Fibroblast of skin of right quadriceps (primary cell): ENCODE measurements at places on chromosomes 6 and 20.

GRCh38 chr6:157050537-157051265 lies 272.6 kb downstream of the TMEM242 start:
- no peak for DNase-seq

DNA sequence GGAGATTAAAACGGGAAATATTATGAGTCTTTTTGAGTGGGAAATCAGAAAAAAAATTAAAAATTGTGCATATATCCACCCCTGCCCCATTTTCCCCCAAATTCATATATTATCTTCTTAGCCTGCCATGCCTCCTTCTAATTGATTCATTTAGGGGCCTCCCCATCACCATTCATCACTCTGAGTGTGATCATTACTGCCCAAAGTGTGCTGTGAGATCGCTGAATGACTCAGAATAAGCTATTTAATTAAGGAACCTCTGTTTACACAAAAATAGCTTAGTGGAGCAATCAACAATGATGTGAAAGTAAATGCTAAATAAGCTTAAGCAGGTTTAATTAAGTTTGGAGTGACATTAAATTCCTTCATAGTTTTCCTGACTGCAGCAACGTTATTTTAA lies 645.5 kb downstream of the GRIK2 start:
- DNase-seq, result no peak

DNA sequence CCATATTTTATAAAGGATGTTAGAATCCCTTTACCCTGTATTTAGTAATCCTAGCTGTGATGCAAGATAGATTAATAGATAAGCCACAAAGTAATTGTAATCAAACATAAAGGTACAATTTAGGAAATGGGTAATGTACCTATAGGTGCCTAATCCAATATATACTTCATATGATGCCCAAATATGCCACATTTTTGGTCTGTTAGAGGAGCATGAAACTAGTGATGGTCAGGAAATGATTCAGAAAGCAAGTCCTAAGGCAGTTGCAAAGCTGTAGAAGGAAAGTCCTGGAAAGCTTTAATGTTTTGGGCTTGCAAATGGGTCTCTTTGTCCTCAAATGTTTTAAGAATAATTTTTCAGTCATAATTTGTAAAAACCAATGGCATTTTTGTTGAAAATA lies 76.6 kb upstream of the PTPRK start:
- no peak for DNase-seq

DNA sequence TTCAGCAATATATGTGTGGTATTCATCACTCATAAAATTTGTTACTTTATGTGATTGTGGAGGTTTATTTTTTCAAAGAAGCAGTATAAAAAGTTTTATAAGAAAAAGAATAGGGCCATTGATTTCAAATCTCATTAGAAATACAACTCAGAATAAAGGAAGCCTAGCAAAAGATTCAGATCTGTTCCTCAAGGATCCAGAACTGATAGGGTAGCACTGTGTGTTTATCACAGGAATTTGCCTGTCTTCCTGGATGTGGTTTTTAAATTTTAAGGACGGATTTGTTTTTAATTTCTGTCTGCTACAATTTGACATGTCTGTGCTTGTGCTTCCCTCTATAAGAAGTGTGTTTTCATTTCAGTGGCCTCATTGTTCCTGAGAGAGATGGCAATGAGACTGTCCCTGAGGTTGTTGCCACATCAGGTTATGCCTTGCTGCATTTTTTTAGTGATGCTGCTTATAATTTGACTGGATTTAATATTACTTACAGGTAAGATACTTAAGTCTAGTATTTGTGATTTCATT lies 74.6 kb downstream of the ATRN start:
- no peak for DNase-seq

GRCh38 chr6:3303795-3304411 lies 45.2 kb downstream of the PSMG4 start:
- no peak for DNase-seq

- DNase-seq, result peak; percentile 75
These were observed 28.1 kb downstream of the TOX2 start for GRCh38 chr20:43942667-43943285.

DNA sequence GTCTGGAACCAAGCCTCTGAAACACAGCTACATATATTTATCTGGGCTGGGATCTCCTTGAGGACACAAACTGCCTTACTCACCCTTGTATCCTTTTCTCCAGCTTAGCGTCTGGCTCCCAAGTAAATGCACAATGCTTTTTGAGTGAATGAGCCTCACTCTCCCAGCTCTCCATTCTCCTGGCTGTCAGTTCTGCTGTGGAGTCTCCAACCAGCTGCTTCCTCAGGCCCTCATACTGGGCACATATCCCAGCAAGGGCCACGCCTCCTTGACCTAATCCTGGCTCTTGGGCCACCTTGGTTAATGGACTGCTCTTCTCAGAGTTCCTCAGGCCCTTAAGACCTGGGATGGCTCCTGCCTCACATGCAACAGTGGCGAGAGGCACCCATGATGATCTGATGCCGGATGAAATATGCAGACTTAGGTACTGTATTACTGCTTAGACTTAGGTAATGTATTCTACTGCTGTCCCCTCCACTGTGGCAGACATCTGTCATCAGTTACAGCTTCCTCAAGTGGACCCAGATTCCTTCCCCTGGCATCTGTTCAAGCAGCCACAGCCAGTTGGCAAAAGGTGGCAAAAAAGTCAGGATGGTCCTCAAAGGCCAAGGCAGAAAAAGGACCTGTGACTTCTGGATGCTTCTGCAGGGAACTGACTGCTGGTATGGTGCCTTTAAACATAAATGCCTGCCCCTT lies 16.5 kb downstream of the SNHG17 start:
- DNase-seq, result no peak

DNA sequence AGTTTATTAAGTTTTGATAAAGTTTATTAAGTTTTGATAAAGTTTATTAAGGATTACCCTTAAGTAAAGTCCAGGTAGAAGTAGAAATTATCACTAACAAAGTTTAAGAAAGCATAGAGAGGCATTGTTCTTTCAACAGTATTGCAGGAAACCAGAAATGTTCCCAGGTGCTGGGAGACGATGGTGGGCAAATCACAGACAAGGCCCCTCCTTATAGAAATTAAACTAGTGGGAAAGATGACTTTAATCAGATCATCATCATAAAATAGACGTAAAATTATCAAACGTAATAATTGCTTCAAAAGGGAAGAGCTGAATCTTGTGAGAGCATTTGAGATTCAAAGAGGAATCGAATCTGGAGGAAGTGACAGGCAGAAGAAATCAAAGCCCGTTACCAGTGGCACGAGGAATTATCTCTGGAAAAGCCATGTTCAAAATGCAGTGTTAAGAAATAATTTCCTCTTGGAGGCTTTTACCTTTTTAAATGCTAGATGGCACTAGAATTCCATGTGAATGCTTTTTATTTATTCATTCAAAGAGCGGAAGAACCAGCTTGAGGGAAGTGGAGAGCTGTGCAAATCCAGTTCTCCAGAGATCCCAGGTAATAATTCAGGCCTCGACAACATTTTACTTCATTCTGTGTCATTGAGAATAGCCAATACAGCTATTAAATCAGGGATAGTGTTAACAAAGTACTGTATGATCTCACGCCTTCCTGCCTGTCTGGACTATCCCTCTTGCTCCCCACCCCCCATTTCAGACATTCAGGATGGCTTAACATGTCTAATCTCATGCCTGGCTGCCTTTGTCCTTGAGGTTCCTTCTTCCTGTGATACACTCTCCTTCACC lies 1.0 kb upstream of the APMAP start:
- peak; percentile 58 for DNase-seq

- no peak for DNase-seq
These were observed 148.5 kb upstream of the DEFB112 start for GRCh38 chr6:50198245-50198644.

DNA sequence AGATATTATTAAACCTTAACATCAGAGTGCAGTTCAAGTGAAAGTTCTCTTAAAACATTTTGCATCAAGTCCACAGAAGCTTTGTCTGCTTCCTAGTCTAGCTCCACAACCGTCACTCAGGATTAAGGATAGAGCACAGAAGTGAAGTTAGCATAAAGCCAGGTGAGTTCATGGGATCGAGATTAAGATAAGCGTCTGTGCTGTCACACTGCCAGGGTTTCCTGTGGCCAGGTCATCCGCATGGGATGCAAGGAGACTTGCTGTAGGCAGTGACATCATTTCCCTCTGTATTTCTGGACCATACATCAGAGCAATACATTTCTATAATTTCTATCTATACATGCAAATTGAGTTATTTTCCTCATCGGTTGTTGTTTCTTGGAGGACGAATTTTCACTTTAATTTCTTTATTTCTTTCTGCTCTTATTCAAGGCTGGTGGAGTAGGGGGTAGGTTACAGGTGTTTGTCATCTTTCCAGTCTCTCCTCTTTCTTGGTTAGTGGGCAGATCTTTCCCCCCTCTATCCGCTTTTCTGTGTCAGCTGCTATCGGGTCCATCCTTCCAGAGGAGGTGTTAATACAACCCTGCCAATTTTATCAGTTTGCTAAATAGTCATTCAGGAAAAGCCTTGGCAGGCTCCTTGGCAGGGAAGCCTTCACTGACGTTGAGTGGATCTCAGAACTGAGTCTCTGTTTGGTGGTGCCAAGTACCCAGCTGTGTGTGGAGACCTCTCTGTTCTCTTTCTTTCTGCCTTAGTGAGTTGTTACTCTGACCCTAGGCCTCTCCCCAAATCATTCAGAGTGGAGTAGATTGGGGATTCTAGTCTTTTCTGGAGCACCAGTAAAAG lies 307.6 kb upstream of the MAP3K7 start:
- no peak for DNase-seq

DNA sequence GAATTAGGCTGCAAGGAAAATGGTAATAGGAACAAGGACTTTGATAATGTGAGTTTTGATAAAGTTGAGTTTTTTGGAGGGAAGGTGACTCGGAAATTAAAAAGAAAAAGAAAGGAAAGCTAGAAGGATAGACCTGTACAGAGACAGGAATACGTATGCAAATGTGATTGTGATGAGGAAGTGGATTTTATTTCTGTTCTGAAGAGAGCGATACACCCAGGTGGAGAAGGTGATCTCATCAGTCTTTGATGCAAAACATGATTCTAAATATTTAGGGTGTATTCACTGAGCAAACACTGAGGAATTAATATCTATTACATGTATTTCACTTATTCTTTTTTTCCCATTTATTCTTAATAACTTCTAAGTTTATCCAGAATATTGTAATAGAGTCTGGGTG lies 9.2 kb upstream of the PLEKHG1 start:
- no peak for DNase-seq

- no peak for DNase-seq
These were observed 121.5 kb upstream of the ARG1 start for GRCh38 chr6:131451321-131452144.

- peak; percentile 73 for DNase-seq
These were observed at the start of gene RAD21L1 for GRCh38 chr20:1225783-1226654. RAD21L1 (plus strand) TSS chr20:1226044; CDS start chr20:1228454, 2,410 bp downstream.

DNA sequence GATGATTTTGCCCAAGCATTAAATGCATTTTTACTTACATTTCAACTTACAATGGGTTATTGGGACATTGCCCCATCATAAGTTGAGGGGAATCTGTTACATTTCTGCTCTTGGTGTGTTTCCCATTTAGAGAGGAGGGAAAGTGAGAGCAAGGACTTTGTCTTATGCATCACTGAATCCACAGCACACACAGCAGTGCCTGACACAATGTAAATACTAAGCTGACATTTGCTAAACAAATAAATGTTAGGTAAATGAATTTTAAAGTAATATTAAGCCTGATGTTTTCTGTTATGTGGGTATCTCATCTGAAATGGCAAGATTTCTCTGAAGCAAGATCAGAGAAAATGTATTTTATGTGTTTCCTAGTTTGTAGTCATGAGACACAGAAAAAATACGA lies 143.6 kb upstream of the STXBP5 start:
- no peak for DNase-seq

DNA sequence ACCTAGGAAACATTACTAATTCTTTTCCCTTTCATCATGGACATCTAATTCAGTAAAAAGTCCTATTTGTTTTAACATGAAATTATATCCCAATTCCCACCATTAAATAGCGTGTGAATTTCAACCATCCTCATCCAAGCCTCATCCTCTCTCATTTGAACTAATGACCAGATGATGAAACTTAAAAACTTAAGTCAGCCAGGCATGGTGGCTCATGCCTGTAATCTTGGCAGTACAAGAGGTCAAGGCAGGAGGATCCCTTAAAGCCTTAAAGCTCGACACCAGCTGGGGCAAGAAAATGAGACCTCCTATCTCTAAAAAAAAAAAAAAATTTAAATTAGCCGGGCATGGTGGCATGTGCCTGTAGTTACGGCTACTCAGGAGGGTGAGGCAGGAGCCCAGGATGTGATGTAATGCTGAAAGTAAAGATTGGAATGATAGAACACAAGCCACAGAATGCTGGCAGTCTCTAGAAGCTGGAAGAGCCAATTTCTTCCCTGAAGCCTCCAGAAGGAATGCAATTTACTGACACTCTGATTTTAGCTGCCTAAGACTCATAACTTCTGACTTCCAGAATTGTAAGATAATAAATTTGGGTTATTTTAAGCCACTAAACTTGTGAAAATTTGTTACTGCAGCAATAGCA lies 27.1 kb upstream of the HAO1 start:
- peak; percentile 61 for DNase-seq

- peak; percentile 78 for DNase-seq
These were observed 246.0 kb upstream of the TENT5A start for GRCh38 chr6:81998432-81998831.

DNA sequence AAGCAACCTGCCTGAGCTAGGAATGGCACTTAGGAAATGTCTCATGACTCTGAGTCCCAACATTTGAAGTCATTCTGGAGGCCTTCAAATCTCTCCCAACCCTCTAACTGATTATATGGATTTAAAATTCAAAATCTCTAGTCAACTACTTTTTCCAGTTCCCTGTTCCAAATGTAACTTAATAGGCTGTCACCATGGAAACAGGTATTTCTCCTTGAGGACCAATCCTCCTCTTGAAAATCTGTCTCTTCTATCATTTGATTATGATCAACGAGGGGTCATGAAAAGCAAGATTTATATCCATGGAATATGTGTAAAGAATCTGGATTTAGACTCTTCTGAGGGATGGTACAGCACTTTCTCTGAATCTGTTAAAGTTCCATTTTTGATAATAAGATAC lies 127.3 kb upstream of the DTNBP1 start:
- no peak for DNase-seq

- peak; percentile 42 for DNase-seq
These were observed 150.9 kb downstream of the DST start for GRCh38 chr6:56491606-56492328.

GRCh38 chr20:59955131-59955796 lies 3.0 kb upstream of the CDH26 start:
- peak; percentile 7 for DNase-seq

GRCh38 chr6:54899442-54899841 lies 52.9 kb downstream of the FAM83B start:
- no peak for DNase-seq

DNA sequence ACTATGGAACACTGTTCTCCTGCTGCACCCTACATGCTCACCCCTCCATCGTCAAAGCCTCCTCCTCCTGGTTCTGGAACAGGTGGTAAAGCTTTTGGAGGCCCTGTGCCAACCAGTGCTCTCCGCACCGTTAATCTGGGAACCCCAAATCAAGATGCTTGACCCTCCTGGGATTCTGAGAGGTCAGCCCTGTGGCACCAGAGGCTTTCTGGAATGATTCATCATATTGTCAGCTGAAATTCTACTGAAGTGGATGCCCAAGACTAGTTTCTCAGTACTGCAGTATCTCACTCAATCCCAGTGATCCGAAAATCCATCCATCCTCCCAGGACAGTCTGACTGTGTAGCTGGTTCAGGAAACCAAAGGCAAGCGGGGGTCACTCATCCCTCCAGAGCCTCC lies 92.7 kb downstream of the TRERF1 start:
- DNase-seq, result peak; percentile 5
